Activated T-cell treated with anti-CD3 and anti-CD28 coated beads, Interleukin-2, amount 50 U/mL, for 72 hours (primary cell): ENCODE measurements at places on chromosomes 2 and 18. TPM values are rescaled to one million over a fixed set of nuclear protein-coding genes. Genes with fewer than 3 reads are reported as not detected.

- H3K27me3 ChIP-seq: peaks cover 3% of the 10 kb centered on the region
- no peaks in the 10 kb centered on the region for H3K36me3 ChIP-seq
- peaks cover 6% of the 10 kb centered on the region for H3K4me1 ChIP-seq
- no peak overlapping the region for H3K27ac ChIP-seq
Measured at GRCh38 chr2:173027181-173028128, 48.2 kb upstream of the MAP3K20 start.

GRCh38 chr18:51010218-51010617 is 19.8 kb upstream of the SMAD4 start:
- no peak overlapping the region for H3K4me3 ChIP-seq
- no peak overlapping the region for H3K27ac ChIP-seq
- H3K36me3 ChIP-seq: no peaks in the 10 kb centered on the region

The SNX17 gene
- total RNA-seq: 66.1 TPM

- H3K4me1 ChIP-seq: peaks cover 28% of the 10 kb centered on the region
- DNase-seq: no peak
- H3K27ac ChIP-seq: no peak overlapping the region
- H3K36me3 ChIP-seq: no peaks in the 10 kb centered on the region
Measured at GRCh38 chr2:236531996-236532395, 37.6 kb upstream of the ACKR3 start.

DNA sequence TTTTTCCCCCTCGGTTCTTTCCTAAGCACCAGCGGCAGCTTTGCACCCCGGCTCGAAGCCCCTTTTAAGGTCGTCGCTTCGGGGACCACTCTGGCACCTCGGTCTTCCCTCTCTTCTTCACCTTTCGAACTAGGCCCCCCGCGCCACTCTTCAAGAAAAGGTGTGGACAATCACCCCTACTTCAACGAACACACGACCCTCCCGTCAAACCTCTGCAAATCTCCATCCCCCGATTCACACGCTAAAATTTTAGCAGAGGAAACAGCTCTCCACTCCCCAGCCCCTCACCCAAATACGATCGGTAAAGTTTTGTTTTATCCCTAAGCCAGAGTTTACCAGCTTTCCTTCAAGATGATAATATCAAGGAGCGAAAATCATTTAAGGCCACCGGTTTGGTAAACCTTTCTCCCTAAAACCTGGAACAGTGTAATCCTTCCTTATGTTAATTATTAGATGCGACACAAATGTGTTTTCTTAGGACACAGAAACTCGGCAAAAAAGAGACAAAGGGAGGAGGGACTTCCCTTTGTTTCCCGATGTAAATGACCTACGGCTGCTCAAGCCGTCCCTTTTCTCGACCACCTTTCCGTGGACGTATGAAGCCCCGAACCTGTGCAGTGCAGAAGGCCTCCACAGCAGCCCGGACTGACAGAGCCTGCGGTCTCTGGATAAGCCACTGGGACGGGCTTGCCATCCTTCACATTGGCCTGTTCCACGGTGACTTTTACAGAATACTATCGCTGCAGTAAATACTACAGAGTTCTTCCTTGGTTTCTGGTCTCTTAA is 85.2 kb downstream of the RBMS1 start:
- H3K4me1 ChIP-seq: peaks cover 50% of the 10 kb centered on the region
- H3K27me3 ChIP-seq: no peaks in the 10 kb centered on the region
- DNase-seq: no peak
- H3K4me3 ChIP-seq: peak overlapping the region; percentile 84
- H3K36me3 ChIP-seq: peaks cover 2% of the 10 kb centered on the region
